B cell (primary cell): ENCODE measurements at places on chromosomes 6 and 20. TPM values are rescaled to one million over a fixed set of nuclear protein-coding genes. Genes with fewer than 3 reads are reported as not detected.

The COL19A1 gene
- 56.9 and 61.4 TPM in 2 replicates for total RNA-seq

The PARD6B gene
- total RNA-seq = 6.0 and 10.1 TPM in 2 replicates

The BACH2 gene
- 235 and 254 TPM in 2 replicates for total RNA-seq

The CGA gene
- total RNA-seq = not detected in 2 replicates

The DSTN gene
- 12.9 and 13.4 TPM in 2 replicates for total RNA-seq

The SNX9 gene
- total RNA-seq = 50.7 and 53.0 TPM in 2 replicates

The CFAP206 gene
- not detected in 2 replicates for total RNA-seq

The MAS1 gene
- not detected in 2 replicates for total RNA-seq

GRCh38 chr6:141989706-141989959 is 143.1 kb upstream of the GJE1 start:
- no peaks in the 10 kb centered on the region for H3K4me1 ChIP-seq
- DNase-seq = no peak
- no peak overlapping the region for H3K27ac ChIP-seq
- H3K4me3 ChIP-seq = no peak overlapping the region
- no peaks in the 10 kb centered on the region for H3K27me3 ChIP-seq
- no peaks in the 10 kb centered on the region for H3K36me3 ChIP-seq

DNA sequence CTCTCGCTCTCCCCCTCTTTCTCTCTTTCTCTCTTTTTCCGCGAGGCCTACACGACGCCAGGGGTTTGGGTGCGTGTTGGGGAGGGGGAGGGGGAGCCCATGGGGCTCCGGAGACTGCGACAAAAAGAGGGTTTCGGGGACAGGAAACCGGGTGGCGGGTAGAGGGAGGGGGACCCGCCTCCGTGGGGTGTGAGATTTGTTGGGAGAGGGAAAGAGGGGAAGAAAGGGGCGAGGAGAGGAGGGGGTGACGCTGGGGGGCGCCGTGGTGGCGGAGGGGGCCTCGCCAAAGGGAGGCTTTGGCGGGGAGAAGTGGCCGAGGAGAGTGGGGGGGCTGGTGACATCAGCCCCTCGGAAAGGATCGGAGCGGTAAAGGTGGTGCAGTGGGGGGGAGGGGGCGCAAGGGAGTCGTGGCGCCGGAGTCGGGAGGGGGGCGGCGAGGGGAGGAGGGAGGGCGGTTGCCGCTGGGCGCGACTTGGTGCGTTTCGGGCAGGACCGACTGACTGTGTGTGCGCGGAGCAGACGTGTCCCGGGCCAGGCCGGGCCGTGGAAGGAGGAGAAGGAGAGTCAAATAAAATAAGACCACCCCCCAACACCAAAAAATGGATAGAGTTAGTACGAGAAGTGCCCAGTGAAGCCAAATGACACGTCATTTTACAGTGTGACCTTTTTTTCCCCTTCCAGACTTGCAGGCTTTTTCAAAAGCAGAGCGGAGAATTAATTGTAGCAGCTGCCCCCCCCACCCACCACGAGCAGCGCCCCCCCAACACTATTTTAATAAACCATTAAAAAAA is 39.8 kb downstream of the GNAS start:
- peak; percentile 85 for DNase-seq
- H3K4me1 ChIP-seq = peaks cover 45% of the 10 kb centered on the region
- peak overlapping the region; percentile 87 for H3K4me3 ChIP-seq
- H3K36me3 ChIP-seq = peaks cover 16% of the 10 kb centered on the region

GRCh38 chr6:159110748-159111147 is 58.5 kb upstream of the FNDC1 start:
- no peaks in the 10 kb centered on the region for H3K27me3 ChIP-seq
- DNase-seq = no peak
- no peak overlapping the region for H3K4me3 ChIP-seq
- H3K36me3 ChIP-seq = no peaks in the 10 kb centered on the region
- H3K27ac ChIP-seq = no peak overlapping the region
- peaks cover 93% of the 10 kb centered on the region for H3K4me1 ChIP-seq

GRCh38 chr20:38892091-38892981 is 33.9 kb upstream of the FAM83D start:
- peaks cover 32% of the 10 kb centered on the region for H3K4me1 ChIP-seq
- H3K27me3 ChIP-seq = no peaks in the 10 kb centered on the region
- peaks cover 2% of the 10 kb centered on the region for H3K36me3 ChIP-seq
- peak; percentile 59 for DNase-seq
- H3K27ac ChIP-seq = peak overlapping the region; percentile 74
- no peak overlapping the region for H3K4me3 ChIP-seq

GRCh38 chr6:26555505-26556262 is 17.5 kb downstream of the HMGN4 start:
- no peak overlapping the region for H3K4me3 ChIP-seq
- no peak overlapping the region for H3K27ac ChIP-seq
- H3K4me1 ChIP-seq = peaks cover 15% of the 10 kb centered on the region
- H3K36me3 ChIP-seq = no peaks in the 10 kb centered on the region
- no peak for DNase-seq

DNA sequence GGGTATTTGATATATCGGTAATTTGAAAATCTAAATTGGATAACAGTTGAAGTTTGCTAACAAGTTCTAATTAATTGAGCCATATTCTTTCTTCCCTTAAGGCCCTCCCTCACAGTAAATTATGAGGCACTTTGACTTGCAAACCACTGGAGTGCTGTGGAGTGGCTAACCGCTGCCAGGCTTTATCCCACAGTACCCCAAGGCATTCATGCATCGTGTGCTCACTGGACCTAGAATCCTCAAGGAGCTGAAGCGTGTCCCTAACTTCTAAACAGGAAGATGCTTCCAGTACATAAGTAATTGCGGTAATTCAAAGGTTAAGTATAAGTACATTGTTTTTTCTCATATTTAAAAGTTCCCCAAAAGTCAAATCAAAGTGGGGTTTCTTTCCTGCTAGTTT is 499.9 kb downstream of the TFAP2A start:
- DNase-seq = no peak
- H3K4me1 ChIP-seq = no peaks in the 10 kb centered on the region
- H3K27ac ChIP-seq = no peak overlapping the region
- no peaks in the 10 kb centered on the region for H3K27me3 ChIP-seq
- no peaks in the 10 kb centered on the region for H3K36me3 ChIP-seq

GRCh38 chr6:168158213-168158979 is 79.4 kb upstream of the FRMD1 start:
- no peaks in the 10 kb centered on the region for H3K36me3 ChIP-seq
- no peak overlapping the region for H3K27ac ChIP-seq
- no peak for DNase-seq
- no peak overlapping the region for H3K4me3 ChIP-seq

DNA sequence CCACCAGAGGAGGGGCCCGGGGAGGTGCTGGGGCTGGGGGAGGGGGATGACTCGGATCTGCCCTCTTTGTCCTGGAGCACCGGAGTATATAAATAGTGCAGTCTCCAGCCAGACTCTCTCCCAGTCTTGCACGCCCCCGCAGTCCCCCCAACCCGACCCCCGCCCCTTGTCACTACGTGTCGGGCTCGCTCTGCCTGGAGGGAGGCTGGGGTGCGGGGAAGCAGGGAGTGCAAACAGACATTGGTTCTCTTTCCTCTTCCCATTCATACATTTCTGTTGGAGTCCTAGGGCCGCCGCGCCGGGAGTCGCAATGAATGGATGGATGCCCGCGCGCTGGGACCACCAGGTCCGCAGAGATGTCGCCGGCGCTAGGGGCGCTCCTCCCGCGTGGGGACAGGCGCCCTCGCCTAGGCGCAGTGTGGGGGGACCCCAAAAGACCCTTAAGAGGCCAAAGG is 179.3 kb downstream of the TBXT start:
- no peaks in the 10 kb centered on the region for H3K4me1 ChIP-seq
- H3K27me3 ChIP-seq = no peaks in the 10 kb centered on the region
- H3K27ac ChIP-seq = no peak overlapping the region
- DNase-seq = no peak

DNA sequence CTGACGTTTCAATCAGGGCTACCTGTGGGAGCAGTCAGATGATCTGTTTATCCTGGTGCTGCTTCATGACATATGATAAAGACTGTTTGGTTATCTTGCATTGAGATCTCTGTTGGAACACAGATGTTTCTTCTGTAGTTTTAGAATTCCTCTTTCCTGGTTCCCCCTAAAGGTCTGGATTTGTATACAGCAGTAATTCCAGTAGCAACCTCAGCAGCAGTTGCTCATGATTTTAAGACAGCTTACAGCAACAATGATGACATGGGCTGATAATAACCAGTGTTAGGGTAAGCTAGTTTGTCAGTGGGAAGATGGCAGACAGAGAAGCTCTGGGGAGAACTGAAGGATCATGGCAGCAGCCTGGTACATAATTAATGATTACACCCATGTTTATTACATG is 439.4 kb downstream of the PHF3 start:
- H3K4me1 ChIP-seq = no peaks in the 10 kb centered on the region
- H3K27ac ChIP-seq = no peak overlapping the region
- DNase-seq = no peak

DNA sequence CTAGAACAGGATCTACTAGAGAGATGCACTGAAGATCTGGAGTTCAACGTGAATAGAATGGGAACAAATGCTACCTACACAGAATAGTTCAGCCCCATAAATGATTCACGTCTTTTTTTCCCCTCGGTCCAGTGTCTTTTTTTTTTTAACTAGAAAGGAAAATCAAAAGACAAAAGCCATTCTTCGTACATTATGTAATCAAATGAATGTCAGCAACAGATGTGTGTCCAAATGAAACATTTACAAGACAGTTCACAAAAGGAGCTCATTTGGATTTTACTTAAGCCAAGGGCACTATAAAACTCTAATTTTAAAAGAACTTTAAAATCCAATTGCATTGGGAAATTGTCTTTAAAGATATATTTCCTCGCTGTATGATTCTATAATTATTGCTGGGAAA is 42.4 kb downstream of the FAM184A start:
- no peaks in the 10 kb centered on the region for H3K36me3 ChIP-seq
- no peak overlapping the region for H3K27ac ChIP-seq
- no peak overlapping the region for H3K4me3 ChIP-seq

DNA sequence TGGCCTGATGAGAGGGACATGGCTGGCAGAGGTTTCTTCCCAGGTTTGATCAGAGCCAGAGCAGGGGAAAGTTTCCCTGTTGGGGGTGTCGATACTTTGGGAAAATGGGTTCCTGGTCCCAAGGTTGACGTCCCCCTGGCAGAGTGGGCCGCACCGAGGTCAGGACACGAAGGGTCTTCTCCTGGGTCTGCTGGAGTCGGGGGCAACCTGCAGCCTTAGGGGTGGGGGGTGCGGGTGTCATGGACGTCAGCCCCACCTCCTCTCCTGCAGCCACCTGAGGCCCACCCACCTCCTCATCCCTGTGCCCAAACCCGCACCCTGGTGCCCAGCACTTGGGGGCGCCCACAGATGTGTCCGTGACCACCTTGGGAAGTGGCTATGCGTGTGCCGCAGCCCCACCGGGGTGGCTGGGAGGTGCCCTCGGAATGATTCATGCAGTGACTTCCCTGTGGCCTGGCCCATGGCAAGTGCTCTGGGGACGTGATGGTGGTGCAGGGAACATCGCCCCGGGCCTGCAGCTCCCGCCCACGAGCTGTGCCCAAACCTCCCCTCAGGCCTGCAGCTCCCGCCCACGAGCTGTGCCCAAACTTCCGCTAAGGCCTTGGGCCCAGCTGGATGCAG is 64.9 kb downstream of the YTHDF1 start:
- H3K4me1 ChIP-seq = peaks cover 3% of the 10 kb centered on the region
- no peak overlapping the region for H3K27ac ChIP-seq
- H3K36me3 ChIP-seq = no peaks in the 10 kb centered on the region
- peaks cover 59% of the 10 kb centered on the region for H3K27me3 ChIP-seq
- H3K4me3 ChIP-seq = no peak overlapping the region

GRCh38 chr6:167336844-167337630 is 12.2 kb downstream of the TTLL2 start:
- no peaks in the 10 kb centered on the region for H3K4me1 ChIP-seq
- DNase-seq = no peak
- no peak overlapping the region for H3K27ac ChIP-seq
- H3K36me3 ChIP-seq = no peaks in the 10 kb centered on the region

DNA sequence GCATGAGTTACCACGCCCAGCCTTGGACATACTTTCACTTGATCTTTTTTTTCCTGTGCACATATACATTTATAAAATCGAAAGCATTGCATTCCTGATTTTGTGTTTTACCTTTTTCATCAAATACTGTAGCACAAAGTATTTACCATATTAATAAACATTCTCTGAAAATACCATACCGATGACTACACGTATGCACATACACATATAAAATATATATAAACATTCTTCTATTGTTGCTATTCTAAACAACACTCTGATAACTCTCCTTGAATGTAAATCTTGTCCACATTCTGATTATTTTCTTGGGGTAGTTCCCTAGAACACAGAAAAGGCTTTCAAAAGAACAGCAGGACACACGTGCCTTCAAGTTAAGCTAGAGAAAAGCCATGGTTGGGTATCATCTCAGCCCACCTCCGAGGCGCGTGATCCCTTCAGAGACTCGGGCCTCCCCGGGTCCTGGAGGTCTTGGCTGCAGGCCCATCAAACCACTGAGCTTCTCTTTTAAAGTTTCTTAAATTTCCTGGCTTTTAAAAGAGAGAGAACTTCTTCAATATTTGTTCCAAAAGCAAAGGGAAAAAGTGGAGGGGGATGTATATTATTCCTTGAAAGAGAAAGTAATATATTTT is 198.1 kb downstream of the MYLK4 start:
- peaks cover 15% of the 10 kb centered on the region for H3K27me3 ChIP-seq
- DNase-seq = no peak
- H3K4me1 ChIP-seq = no peaks in the 10 kb centered on the region

DNA sequence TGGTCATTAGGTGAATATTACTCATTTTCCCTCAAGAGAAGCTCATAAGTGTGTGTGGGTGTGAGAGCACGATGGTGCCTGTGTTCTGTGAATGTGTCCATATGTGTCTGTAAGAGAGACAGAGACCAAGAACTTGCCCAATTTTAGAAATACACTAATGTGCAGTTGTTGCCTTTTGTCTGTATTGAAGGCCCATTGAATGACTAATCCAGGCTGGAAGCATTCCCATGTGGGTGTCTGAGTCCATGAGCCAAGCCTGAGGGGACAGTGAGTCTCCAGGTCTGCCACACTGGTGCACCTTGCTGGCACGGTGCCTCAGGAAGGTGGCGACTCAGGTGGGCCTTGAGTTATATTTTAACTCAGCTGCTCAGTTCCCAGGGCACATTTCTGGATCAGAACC is 25.5 kb upstream of the ASXL1 start:
- H3K27ac ChIP-seq = peak overlapping the region; percentile 51
- H3K36me3 ChIP-seq = peaks cover 49% of the 10 kb centered on the region
- no peak for DNase-seq
- H3K27me3 ChIP-seq = no peaks in the 10 kb centered on the region

DNA sequence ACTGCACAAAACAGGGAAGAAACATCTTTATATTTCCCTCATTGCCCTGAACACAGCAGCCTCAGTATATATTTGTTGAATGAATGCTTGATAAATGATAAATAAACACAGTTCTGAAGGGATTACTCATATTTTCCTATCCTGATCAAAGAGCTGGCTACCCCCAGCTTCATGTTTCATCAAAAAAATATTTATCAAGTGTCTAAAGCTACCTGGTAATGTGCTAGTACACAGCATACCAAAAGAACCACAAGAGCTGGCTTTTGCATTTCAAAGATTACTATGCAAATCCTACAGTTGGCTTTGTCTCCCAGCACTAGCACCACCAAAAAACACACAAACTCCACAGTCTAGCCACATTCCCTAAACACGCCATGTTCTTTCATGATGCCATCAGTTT is 130.0 kb downstream of the BTBD9 start:
- H3K4me3 ChIP-seq = no peak overlapping the region
- no peaks in the 10 kb centered on the region for H3K4me1 ChIP-seq
- H3K27ac ChIP-seq = no peak overlapping the region
- no peaks in the 10 kb centered on the region for H3K27me3 ChIP-seq
- H3K36me3 ChIP-seq = no peaks in the 10 kb centered on the region
- DNase-seq = no peak

GRCh38 chr6:16608444-16608843 is 152.8 kb downstream of the ATXN1 start:
- no peak overlapping the region for H3K4me3 ChIP-seq
- H3K27me3 ChIP-seq = no peaks in the 10 kb centered on the region
- no peaks in the 10 kb centered on the region for H3K4me1 ChIP-seq
- H3K27ac ChIP-seq = no peak overlapping the region
